ENCODE measurements at places on chromosomes 5 and 9.

DNA sequence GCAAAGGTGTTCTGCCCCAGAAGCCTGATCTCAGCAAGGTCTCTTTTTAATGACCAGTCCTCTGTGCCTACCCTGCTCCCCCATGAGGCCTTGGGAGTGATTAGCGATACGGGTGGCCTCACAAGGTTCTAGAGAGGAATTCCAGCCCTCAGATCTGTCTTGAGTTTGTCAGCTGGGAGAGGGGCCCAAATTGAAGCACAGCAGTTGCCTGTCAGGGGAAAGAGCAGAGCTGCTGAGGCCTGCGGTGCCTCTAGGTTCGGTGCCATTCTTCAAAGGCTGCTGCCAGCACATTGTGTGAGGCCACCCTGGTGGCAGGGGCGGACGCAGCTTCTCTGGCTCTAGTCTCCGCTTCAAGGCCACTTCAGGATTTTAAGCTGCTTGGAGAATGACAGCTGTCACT lies 85.7 kb upstream of the GRIA1 start:
- DNase-seq = no peak

DNA sequence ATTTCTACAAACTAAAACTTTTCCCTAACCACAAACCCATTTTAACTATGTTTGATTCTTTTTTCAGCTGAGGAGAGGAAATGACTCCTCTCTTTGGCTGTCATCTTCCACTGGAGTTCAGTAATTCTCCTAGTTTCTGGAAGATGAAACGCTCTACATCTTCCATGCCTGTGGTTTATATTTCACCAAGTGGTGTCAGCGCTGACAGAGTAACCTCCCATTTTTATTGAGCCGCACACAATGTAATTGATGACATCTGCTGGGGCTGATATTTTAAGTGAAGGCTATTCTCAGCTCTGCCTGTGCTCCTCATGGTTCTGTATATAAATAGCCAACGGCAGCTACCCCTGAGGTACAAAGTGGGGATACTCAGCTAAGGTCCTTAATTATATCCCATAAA lies 234.6 kb downstream of the SPOCK1 start:
- no peak for DNase-seq

GRCh38 chr5:644971-645370 lies 32.8 kb downstream of the CEP72 start:
- DNase-seq = no peak

DNA sequence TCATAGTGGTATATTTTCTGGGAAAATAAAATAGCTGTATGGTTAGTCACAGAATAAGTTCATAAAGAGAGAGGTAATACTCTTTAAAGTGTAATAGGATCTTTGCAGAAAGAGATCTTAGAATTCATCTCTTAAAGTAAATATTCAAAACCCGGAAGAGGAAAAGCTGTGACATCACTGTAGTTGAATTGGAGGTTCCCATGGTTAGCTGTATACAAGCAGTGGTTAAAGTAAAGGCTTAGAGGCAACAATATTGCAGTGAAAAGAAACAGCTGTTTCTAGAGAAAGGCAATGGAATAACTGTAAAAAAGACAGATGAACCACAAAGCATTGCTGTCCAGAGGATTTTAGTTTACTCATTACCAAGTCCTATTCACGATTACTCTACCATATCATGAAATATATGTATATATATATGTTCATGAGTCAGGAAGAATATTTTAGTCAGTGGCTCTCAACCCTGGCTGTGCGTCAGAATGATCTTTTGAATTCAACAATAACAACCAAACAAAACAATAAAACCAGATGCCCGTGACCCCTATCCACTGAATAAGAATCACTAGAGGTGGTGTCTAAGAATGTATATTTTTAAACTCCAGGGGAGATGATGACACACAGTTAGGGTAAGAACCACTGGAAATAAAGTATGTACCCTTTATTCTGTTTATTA lies 4.7 kb downstream of the ERCC6L2 start:
- DNase-seq = no peak

- no peak for DNase-seq
These were observed 145.7 kb upstream of the TRIM32 start for GRCh38 chr9:116541402-116541801.

GRCh38 chr9:114953046-114953445 lies 22.7 kb upstream of the TNFSF8 start:
- no peak for DNase-seq

- DNase-seq = no peak
These were observed 76.6 kb downstream of the CRB2 start for GRCh38 chr9:123432331-123433236.

GRCh38 chr9:133873009-133873408 lies 119.1 kb downstream of the VAV2 start:
- no peak for DNase-seq

DNA sequence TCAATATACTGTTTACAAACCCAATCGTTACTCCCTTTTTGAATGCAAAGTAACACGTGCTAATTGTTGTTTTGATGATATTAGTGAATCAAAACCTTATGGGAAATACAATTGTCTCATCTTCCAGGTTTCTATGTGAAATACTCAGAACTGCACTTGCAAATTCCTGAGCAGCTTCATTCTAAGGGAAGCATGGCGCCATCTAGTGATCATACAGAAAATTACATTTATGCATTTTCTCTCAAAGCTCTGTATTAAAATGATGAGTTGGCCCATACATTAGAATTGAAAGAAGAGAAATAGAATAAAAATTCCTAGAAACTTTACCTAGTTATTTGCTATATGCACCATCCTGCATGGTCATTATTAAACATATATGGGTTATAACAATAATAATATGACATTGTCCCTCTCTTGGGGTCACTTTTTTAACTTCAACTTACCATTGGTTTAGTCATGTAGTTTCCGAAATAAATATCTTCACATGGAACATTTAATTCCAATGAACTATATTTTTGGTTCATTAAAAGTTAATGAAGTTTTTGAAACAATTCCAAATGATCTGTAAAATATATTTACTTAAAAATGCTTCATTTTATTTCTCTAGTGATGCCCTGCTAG lies 220.0 kb downstream of the PDE4D start:
- DNase-seq = no peak

GRCh38 chr5:132468656-132469379 lies 21.8 kb downstream of the IRF1 start:
- DNase-seq = no peak

DNA sequence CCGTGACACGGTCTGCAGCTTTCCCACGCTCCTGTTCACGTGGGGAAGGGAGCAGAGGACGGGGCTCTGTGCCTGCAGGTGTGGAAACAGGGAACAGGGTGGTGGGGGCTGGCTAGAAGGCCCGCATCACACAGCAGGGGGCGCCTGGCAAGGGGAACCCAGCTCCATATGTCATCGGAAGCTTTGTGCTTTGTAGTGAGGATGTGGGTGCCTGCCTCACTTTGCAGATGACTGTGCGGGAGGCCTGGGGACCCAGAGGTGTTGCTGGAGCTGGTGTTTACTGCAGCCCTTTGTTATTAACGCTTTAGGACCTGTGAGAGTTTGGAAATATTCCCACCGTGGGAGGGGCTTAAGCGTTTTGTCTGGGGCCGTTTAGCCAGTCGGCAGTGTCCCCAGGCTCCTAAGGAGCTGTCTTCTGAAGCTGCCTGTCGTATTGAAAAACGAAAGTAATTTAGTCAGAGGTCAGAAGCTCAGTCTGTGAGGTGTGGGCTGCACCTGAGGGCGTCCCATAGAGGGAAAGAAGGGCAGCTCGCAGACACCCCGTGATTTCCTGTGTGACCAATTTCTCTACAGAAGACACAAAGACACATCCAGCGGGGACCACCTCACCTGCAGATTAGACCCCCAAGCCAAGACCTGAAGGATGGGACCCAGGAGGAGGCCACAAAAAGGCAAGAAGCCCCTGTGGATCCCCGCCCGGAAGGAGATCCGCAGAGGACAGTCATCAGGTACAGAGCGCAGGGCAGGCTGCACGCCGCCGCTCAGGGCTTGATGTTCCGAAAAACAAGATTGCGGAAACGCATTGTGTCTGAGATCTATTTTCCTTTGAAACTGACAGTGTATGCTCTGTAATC lies 9.1 kb downstream of the MAN1B1 start:
- no peak for DNase-seq

- DNase-seq = no peak
These were observed 349.7 kb upstream of the RFX3 start for GRCh38 chr9:3875361-3876132.

DNA sequence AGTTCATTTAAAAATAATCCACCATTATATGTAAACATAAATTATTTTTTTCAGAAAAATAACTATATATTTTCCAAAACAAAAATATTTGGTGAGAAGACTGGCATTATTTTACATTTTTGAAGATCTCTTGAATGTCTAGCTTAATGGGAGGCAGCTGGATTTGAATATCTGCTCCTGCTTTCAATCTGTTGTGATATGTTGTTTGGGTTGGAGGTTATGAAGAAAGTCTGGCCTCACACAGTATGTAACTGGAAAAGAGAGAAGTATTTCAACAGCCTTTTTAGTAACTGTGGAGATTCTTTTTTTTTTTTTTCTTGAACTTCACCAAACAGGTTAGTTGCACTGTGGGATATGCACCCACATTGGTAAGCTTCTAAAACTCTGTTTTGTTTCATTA lies 84.7 kb upstream of the SLIT3 start:
- no peak for DNase-seq

- no peak for DNase-seq
These were observed 179.6 kb downstream of the ZNF462 start for GRCh38 chr9:107042606-107043005.

GRCh38 chr9:36301227-36301626 lies 43.0 kb upstream of the GNE start:
- no peak for DNase-seq

DNA sequence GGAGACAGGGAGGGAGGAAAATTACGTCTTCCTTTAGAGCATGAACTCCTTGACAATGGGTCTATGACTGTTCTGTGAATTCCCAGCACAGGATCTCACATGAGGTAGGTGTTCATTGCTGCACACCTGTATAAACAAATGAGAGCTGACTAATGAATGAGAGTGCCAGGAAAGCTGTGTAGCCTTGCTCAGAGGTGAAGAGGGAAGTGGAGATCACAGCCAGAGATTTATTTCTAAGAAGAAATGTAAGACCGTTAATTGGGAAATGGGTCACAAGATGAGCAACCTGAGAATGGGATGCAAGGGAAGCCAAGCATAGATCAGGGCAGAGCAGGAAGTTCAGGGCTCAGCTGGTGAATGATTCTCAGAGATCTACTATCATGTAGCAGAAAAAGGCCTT lies 295.1 kb downstream of the CDK5RAP2 start:
- DNase-seq = no peak

- DNase-seq = no peak
These were observed 170.3 kb upstream of the FTMT start for GRCh38 chr5:121681229-121681855.

- no peak for DNase-seq
These were observed 152.1 kb downstream of the GNAQ start for GRCh38 chr9:77879437-77879943.

DNA sequence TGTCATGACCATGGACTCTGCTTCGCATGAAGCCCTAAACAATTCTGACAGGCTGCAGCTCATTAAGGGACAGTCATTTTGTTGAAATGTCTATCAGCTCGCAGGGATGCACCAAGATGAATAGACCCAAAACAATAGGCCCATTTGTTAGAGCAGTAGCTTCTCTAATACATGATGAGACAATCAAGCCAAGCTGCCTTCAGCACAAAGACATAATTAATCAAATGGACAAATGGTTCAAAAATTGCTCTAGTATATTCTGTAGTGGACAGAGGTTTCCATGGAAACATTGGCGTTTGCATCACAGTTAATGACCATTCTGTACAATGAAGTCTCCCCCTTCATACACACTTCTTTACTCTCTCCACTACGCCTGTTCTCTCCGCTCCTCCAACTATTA lies 274.6 kb downstream of the ANXA1 start:
- DNase-seq = no peak

DNA sequence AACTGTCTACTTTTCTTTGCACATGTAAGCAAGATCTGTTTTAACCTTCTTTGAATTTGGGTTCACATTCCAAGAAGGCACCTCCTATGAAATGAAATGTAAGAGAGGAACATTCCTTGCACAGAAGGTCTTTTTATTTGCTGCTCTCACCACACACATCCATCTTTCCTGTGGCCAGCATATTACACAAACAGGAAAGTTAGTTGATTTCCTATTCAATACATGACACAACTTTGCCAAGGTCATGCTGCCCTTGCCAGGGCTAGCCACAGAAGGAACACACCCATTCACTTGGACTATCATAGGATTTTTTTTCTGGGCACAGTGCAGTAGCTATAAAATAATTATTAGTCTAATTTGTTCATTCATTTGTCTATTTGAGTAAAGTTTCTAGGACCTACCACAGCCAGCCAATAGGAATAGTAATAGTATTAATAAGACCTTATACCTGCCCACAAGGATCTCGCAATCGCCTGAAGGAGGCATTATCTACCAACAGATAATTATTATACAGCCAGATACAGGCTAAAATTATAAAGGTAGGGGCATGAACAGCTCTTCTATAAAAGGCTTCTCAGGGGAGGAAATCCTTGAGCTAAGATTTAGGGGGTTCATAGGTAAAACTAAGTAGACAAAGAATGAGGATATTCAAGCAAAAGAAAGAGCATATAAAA lies 78.1 kb upstream of the NREP start:
- DNase-seq = no peak

- DNase-seq = peak; percentile 69
These were observed 77.8 kb upstream of the TARS1 start for GRCh38 chr5:33362915-33363314.

DNA sequence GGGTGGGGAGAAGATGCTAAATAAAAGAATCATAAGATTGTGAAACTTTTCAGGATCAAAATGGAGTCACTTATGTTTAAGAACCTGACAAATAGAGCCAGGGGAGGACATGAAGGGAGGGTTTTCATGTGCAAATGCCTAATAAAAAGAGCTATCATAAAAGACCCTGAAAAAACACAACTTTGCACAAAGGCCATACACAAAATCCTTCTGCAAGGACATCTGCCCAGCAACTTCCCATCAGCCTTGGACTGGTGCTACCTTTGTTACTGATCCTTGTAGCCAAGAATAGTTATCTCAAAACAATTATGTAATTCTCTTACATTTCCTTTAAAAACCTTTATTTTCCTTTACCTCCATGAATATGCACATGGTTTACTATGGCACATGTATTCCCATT lies 63.0 kb downstream of the APBA1 start:
- DNase-seq = no peak

GRCh38 chr5:65173130-65173525 lies 308.6 kb downstream of the ADAMTS6 start:
- DNase-seq = no peak
